ENCODE measurements at places on chromosomes 2 and 18.

GRCh38 chr2:6538607-6539006 is 327.1 kb downstream of the CMPK2 start:
- DNase-seq = no peak

- no peak for DNase-seq
Observed at GRCh38 chr2:232300894-232301387, 77.6 kb upstream of the ALPP start.

GRCh38 chr2:142495141-142495540 is 364.3 kb upstream of the LRP1B start:
- no peak for DNase-seq

- no peak for DNase-seq
Observed at GRCh38 chr2:175889701-175890302, 112.3 kb downstream of the LNPK start.

- DNase-seq = no peak
Observed at GRCh38 chr2:65319674-65320041, 92.0 kb downstream of the ACTR2 start.

DNA sequence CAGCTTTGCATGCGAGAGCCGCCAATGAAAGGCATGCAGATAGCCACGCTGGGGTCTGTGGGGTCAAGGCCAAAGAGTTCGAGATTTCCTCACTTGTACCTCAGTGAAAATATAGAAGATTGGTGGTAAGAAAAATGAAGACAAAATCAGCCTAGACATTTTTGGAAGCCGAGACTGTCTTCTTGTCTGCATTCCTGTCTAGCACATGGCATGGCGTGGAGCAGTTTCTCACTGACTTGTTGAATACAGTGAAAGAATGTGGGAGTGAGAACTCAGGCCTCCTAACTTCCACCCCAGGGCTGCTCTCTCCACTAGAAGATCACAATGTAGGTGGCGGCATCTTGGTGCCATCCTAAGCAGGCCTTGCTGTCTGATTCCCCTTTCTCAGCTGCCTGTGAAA is 740.8 kb upstream of the HS6ST1 start:
- DNase-seq = no peak
